ENCODE measurements at places on chromosomes 1 and 21.

DNA sequence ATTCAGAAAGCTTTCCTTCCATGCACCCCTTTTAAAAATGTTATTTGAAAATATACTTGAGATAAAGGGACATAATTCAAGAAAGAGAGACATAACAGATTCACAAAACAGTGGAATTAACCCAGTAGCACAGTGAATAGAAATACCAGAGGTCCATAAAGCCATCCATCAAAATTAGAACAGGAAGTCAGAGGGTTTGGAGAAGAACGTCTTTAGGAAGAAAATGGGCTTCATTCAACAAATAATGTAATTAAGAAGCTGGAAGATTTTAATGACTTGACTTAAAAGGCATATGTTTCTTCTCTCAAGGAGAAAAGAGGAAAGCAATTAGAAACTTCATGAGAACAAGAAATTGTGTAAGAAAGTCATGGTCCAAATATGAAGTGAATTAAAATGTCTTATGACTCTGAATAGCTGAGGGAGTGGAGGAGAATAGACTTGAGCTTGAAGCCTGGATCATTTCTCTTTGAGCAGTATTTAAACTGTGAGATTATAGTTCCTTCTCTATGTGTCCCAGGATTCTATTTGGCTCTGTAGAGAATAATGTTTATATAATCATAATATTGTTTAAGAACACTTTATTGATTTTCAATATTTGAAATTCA is 7.9 kb upstream of the HCRTR1 start:
- DNase-seq = no peak

GRCh38 chr1:71774705-71775104 is 507.6 kb downstream of the NEGR1 start:
- DNase-seq = no peak

DNA sequence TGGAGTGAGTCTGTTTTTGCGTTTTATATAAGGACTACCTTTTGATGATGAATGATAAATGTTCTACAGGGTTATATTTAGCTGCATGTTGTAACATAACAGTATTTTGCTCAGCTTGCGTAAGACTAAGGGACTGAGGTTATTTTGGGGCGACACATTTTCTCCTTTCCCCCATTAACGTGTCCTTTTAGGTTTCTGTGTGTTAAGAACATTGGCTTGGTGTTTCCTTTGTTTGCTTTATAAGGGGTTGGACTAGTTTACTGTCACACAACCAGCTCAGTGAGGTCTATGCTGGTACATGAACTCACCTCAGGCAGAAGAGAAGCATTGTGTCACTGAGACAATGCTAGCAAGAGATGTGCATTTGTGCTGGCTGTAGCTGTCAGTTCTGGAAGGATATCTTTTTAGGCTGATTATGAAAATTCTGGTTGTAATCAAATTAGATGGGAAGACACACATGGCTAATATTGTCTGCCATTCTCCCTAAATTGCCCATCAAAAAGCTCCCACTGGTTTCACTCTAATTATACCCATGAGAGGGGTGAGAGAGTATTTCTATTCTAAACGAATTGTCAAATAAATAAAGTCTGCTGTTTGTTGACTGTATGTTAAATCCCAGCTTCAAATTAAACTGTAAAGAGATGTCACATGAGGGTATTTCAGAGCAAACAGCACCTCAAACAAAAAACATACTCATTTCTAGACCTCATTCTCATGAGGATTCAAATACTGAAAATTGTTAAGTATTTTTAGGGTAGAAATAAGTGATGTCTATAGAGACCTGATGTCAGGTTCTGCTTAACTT is 62.6 kb downstream of the CDC14A start:
- DNase-seq = no peak

GRCh38 chr1:78497201-78497600 is 6.4 kb downstream of the PTGFR start:
- no peak for DNase-seq

GRCh38 chr1:16237343-16237830 is 404 bp upstream of the CPLANE2 start:
- DNase-seq = no peak

DNA sequence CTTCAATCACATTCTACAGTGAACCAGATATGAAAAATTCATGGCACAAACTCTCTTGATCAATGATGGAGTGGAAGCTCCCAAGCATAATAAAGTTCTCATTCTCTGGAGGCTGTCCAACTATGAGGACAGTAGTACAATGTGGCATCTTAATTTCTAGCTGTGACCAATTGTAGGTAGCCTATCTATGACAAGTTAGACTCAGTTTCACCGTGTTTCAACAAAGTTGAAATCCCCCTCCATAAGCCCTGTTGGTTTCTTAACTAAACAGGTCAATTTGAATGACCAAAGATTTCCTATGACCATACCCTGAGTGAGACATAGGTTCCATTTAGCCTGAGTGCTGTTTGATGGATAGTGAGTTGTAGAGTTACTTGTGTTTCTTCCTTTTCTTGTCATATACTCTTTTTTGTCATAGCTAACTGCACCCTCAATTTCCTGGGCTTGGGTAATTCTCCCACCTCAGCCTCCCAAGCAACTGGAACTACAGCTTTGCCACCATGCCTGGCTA is 11.8 kb downstream of the PATJ start:
- no peak for DNase-seq

Data from substantia nigra (tissue), 51 donors.